ENCODE measurements at places on chromosomes 12 and 14.

DNA sequence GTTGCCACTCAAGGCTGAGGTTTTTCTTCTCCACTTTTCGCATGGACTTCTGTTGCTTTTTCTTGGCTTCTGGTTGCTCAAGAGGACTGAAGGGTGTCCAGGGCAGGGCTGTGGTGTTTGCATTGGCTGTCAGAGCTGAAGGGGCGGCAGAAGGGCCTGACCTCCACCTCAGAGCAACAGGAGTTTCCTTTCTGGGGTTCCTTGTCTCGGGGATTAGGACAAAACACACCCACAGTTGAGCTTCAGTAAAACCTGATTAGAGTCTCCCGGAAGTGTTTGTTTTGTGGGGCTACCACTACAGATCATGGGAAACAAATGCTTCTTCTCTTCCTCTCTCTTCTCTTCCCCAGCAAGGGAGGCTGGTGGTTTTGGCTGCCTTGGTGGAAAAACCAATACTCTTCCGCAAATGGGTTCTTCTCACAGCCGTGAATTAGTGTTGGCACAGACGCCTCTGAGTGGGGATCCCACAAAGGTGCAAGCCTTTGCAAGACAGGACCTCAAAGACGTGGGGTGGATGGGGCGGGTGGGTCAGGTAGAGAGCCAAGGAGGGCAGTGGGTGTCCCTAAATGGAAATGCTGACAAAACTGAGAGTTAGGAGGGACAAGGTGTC, 317.7 kb upstream of the TBX3 start:
- DNase-seq, result no peak

GRCh38 chr14:100292301-100292775, 13.9 kb downstream of the SLC25A29 start:
- no peak for DNase-seq

- no peak for DNase-seq
Measured at GRCh38 chr12:113852695-113853490, 113.2 kb downstream of the RBM19 start.

DNA sequence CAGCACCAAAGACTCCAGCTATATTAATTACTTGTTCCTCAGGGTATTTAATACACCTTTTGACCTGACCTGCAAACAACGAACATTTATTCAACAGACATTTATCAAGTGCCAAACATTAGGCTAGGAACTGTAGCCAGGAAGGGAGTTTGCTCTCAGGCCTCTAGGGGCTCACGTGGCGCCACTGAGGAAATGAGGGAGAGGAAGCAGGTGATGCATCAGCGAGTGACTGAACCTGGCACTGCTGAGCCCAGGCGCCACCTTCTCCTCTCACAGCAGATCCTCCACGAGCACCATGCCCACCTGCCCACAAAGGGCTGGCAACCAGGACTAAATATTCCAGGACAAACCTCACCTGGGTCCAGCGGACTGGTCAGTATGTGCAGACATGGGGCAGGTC, 50.2 kb downstream of the SETD3 start:
- DNase-seq, result no peak

DNA sequence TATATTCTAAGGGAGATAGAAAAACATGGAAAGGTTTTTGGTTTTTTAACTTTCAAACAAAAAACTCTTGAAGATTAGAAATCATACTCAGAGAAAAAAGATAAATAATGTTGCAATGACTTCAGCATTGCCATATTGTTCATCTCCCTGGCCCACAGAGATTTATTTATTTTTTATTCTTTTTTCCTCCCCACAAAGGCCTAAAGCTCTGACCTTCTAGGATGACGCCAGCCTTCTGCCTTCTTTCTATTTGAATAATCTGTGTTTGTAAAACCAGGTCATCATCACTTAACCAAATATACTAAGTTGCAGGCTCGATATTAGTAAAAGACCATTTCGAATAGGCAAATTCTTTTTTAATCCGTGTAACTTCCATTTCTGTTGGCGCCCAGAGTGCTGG, 4.4 kb upstream of the DCP1B start:
- DNase-seq, result no peak

DNA sequence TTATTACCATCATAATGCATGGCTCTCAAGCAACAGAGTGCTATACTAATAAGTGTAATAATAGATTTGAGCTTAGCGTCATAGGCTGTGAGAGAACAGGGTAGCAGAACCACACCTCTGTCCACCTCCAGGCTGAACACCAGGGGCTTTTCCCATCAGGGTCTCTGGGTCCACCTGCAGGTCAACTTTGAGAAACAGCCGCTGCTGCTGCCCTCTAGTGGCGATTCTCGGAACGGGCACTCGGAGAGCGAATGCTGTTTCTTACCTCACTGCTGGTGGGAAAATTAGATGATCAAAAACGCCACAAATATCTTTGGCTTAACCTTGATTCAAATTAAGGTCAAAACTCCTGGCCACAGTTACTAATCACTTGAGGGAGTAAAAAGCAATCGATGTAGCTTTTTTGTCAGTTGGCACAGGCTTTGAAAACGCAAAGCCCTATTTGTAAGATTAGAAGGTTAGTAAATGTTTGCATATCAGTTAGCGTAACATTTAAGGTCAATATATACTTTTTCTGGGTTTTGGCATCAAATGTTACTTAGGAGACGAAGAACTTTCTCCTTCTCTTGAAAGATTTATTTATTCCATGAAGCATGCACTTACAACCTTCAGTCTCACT, 127.9 kb upstream of the TMEM132D start:
- peak; percentile 11 for DNase-seq

- DNase-seq, result peak; percentile 24
Measured at GRCh38 chr14:105448706-105449111, 25.9 kb upstream of the CRIP2 start.

DNA sequence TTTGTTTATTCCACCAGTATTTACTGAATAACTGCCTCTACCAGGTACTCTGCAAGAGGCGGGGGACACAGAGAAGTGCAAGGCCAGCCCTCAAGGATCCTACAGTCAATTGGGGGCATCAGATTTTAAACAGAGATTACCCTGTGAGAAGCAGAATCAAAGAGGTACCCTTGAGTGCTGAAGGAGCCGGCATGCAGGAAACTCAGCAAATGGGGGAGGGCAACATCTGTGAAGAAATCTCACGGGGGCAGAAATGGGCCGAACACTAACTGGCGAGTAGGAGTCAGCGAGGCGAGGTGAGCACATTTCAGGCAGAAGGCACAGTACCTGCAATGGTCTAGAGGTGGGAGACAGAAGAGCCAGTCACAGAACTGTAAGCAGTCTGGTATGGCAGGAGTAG, 9.0 kb downstream of the GALNT6 start:
- DNase-seq, result no peak

GRCh38 chr12:80847575-80847974, 90.2 kb downstream of the LIN7A start:
- no peak for DNase-seq

DNA sequence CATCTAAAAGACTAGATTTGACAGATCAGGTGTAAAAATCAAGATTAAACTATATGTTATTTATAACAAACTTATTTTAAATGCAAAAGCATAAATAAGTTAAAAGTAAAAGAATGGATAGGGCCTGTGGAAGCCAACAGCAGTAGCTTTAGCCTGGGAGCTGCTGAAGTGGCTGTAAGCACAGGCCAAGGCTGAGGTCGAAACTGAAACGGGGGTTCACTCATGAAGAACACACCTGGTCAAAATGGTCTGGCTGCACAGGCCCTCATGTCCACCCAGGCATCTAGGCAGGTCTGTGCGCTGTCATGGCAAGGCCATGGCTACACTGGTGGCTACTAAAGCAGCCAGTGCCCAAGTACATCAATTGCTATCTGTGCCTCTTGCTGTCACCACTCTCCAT, 23.1 kb downstream of the CATSPERB start:
- DNase-seq, result no peak

- peak; percentile 66 for DNase-seq
Measured at GRCh38 chr12:12975322-12976077, 23.5 kb upstream of the GPRC5D start.

DNA sequence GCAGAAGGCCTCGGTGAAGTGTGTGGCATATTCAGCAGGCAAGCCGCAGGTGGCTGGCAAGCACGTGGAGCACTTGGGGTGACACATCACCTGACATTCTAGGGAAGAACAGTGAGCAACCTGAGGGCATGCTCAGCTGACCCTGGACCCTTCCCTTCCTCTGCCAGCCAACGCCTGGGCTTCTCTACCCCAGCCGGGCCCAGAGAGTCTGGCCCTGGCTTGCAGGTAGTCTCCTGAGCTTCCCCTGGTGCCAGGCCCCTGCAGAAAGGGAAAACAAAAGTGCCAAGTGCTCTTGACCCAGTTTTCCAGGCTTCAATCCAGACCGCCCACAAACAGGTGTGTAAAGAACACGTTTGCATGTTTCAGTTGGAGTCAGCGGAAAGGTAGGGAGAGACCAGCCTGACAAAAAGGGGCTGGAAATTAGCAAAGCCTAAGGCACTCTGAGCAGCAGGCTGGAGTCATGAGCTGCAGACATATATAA, 45.7 kb downstream of the PRKAB1 start:
- no peak for DNase-seq

DNA sequence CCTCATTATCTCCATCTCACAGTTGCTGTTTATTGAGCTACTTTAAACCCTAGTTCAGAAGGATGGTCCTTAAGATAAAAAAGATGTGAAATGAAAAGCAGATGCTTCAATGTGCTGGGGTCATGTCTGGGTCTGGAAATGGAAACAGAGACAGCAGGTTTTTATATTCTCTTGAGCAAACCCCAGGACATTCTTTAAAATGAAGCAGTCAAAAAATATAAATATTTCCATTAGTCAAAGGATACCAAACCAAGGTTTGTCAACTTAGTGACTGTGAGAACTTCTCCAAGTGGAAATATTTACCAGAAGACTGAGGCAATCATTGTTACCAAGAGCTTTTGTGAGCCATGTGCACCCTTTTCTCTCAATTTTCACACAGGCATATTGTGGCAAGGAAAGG, 102.5 kb upstream of the DIO2 start:
- DNase-seq, result no peak

- no peak for DNase-seq
Measured at GRCh38 chr12:41361738-41362137, 173.6 kb downstream of the PDZRN4 start.

GRCh38 chr14:57574617-57575288, 81.1 kb upstream of the CCDC198 start:
- no peak for DNase-seq

GRCh38 chr12:58095002-58095401, 153.6 kb downstream of the ATP23 start:
- DNase-seq, result no peak
